ENCODE measurements at places on chromosomes 3 and 15.

- DNase-seq, result no peak
Measured at GRCh38 chr3:193829781-193830180, 236.8 kb downstream of the OPA1 start.

- DNase-seq, result no peak
Measured at GRCh38 chr3:108494906-108495531, 15.4 kb downstream of the MYH15 start.

- no peak for DNase-seq
Measured at GRCh38 chr15:43763819-43764446, 12.8 kb downstream of the ELL3 start.

- no peak for DNase-seq
Measured at GRCh38 chr3:126268866-126269265, 88.3 kb downstream of the KLF15 start.

GRCh38 chr3:154142608-154143007 is 21.4 kb downstream of the ARHGEF26 start:
- DNase-seq, result no peak

DNA sequence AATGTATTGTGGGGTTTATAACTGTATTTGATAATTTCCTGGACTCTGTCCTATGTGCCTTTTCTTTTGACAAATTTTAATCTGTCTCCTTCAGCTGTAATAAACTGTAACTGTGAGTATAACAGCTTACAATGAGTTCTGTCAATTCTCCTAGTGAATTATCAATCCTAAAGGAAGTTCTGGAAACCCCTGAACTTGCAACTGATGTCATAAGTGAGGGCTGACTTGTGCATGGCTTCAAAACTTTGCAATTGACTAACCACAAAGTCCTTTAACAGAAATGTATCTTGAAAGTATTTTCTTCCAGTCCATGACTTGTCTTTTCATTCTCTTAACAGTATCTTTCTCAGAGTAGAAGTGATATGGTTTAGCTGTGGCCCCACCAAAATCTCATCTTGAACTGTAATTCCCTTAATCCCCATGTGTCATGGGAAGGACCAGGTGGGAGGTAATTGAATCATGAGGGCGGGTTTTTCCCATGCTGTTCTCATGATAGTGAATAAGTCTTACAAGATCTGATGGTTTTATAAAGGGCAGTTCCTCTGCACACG is 108.3 kb downstream of the TFDP2 start:
- no peak for DNase-seq

GRCh38 chr3:131690800-131691199 is 188.0 kb upstream of the MRPL3 start:
- DNase-seq, result no peak

- DNase-seq, result no peak
Measured at GRCh38 chr3:57967590-57967989, 40.6 kb upstream of the FLNB start.

Data from CD4-positive, alpha-beta T cell treated with Interleukin-15 for 4 hours (primary cell).